ENCODE measurements at places on chromosomes 11 and 22. TPM values are rescaled to one million over a fixed set of nuclear protein-coding genes. Genes with fewer than 3 reads are reported as not detected.

FAM181B gene
- 1.5 TPM for total RNA-seq

NPAS4 gene
- total RNA-seq: not detected

XBP1 gene
- 120 TPM for total RNA-seq

MS4A6A gene
- 45.8 TPM for total RNA-seq

GVQW3 gene
- 3.4 TPM for total RNA-seq

MYO7A gene
- 4.3 TPM for total RNA-seq

IL18 gene
- total RNA-seq: 1.7 TPM

TIMM10B gene
- 42.6 TPM for total RNA-seq

MAPK8IP1 gene
- total RNA-seq: 19.4 TPM

CECR2 gene
- 6.7 TPM for total RNA-seq

APBB1 gene
- 53.7 TPM for total RNA-seq

MGAT3 gene
- 1.1 TPM for total RNA-seq

MEN1 gene
- total RNA-seq: 17.5 TPM

GTSE1 gene
- total RNA-seq: 0.23 TPM

OR52N4 gene
- total RNA-seq: 0.74 TPM

MN1 gene
- total RNA-seq: 17.4 TPM

USP2 gene
- total RNA-seq: 1.3 TPM

RIMBP3C gene
- total RNA-seq: 0.25 TPM

PRPF19 gene
- total RNA-seq: 106 TPM

Data from ovary (tissue), 10 donors.